Urinary bladder (tissue), 4 donors: ENCODE measurements at places on chromosomes 16 and 17. TPM values are rescaled to one million over a fixed set of nuclear protein-coding genes. Genes with fewer than 3 reads are reported as not detected.

- DNase-seq, result no peak
These were observed 526 bp upstream of the MFSD6L start for GRCh38 chr17:8799570-8800212.

GRCh38 chr17:41772586-41773189 lies 13.8 kb downstream of the JUP start:
- DNase-seq, result no peak

The CCL4 gene
- 2.4 TPM for total RNA-seq

The ACSM2A gene
- total RNA-seq, result not detected

The TOX3 gene
- total RNA-seq, result 1.1 TPM

The QPRT gene
- total RNA-seq, result 20.0 TPM
